NCI-H774 (cell line): ENCODE measurements at places on chromosomes 6 and 20.

- no peak for DNase-seq
These were observed 213.9 kb upstream of the CNR1 start for GRCh38 chr6:88380083-88380482.

DNA sequence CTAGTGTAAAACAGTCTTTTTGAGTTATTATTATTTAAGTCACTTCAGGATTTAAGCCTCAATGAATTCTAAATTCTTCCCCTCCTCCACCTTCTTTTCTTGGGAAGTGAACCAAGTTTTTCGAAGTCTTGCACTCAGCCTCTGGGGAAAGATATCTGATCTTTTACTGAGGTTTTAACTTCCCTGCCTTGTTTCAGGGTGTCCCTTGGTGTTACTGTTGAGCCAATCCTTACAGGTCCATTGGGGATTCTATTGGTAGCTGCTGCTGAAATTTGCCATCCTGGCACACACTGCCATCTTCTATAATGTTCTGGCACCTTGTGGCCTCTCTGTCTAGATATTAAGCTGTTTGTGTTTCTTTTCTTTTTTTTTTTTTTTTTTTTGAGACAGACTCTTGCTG is 31.7 kb downstream of the BEND6 start:
- DNase-seq, result no peak

GRCh38 chr6:6660339-6661045 is 72.0 kb downstream of the LY86 start:
- no peak for DNase-seq

- DNase-seq, result no peak
These were observed 92.7 kb upstream of the JARID2 start for GRCh38 chr6:15153191-15153590.

GRCh38 chr20:43955062-43955749 is 40.6 kb downstream of the TOX2 start:
- DNase-seq, result no peak

- no peak for DNase-seq
These were observed 25.9 kb upstream of the PTCHD4 start for GRCh38 chr6:48136856-48137255.

GRCh38 chr20:46520976-46521579 is 7.7 kb upstream of the ZNF334 start:
- peak; percentile 47 for DNase-seq

GRCh38 chr20:36862857-36863668 is 12.9 kb upstream of the TLDC2 start:
- no peak for DNase-seq

- DNase-seq, result no peak
These were observed 833 bp downstream of the RAB5IF start for GRCh38 chr20:36606158-36607066.

DNA sequence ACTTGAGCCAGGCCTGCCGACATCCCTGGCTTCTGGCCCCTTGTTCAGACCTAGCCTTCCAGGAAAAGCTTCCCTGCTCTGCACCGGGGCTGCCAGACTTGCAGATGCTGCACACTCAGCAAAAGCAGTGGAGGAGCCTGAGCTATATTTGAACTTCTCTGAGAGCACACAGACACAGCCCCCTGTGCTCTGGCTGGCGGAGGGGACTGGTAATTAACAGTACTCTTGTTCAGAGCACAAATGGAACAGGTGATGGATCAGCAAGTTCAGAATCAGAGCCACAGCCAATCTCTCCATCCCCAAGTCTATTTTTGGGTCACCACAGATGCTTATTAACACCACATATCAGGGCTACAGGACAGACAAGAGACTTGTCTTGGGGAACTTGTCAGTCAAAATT is 27.6 kb upstream of the RIMS4 start:
- DNase-seq, result no peak
